ENCODE measurements at places on chromosomes 13 and 19.

DNA sequence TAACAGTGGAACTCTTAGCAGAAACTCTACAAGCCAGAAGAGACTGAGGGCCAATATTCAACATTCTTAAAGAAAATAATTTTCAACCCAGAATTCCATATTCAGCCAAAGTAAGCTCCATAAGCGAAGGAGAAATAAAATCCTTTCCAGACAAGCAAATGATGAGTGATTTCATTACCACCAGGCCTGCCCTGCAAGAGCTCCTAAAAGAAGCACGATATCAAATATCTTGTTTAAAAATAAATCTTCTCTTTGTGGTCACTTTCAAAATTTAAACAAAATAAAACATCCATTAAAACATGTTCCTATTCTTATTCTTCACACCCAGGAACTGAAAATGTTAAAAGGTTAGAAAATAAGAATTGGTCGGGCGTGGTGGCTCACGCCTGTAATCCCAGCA, 13.7 kb downstream of the MICU2 start:
- no peak for DNase-seq

GRCh38 chr19:13974073-13974472, 21.8 kb downstream of the DCAF15 start:
- peak; percentile 94 for DNase-seq

- peak; percentile 71 for DNase-seq
Measured at GRCh38 chr19:47247308-47247990, 8.9 kb upstream of the CCDC9 start.

GRCh38 chr13:77213644-77214043, 113.2 kb downstream of the MYCBP2 start:
- DNase-seq, result no peak

- no peak for DNase-seq
Measured at GRCh38 chr13:84661718-84662117, 779.4 kb upstream of the SLITRK1 start.

DNA sequence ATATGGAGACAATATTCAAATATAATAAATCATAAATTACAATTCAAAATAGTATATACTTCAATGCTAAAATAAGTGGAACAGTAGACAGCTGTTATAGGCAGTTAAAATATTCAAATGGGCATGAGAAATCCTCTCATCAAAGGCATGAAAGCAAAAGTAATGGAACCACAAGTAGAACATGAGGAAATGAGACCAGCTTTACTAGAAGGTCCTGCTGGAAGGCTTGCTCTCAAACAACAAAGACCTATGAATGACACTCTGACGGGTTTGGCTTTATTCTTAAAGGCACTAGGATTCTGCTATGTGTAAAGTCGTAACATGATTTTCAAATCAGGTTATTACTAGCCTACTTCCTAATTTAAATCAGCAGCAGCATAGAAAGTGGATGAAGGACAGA, 148.1 kb downstream of the VWA8 start:
- no peak for DNase-seq

Data from G401 (cell line).